ENCODE measurements at places on chromosomes 2 and 18. TPM values are rescaled to one million over a fixed set of nuclear protein-coding genes. Genes with fewer than 3 reads are reported as not detected.

- no peak for DNase-seq
These were observed 143.7 kb downstream of the ATL2 start for GRCh38 chr2:38233231-38233983.

GRCh38 chr2:221203125-221203524 lies 369.0 kb downstream of the EPHA4 start:
- no peak for DNase-seq

The WDR75 gene
- total RNA-seq, result 34.0 TPM

- no peak for DNase-seq
These were observed 35.7 kb upstream of the ACTR3 start for GRCh38 chr2:113854208-113854607.

- no peak for DNase-seq
These were observed 3.4 kb downstream of the FBLN7 start for GRCh38 chr2:112141626-112142007.

- no peak for DNase-seq
These were observed 69.7 kb downstream of the EPHA4 start for GRCh38 chr2:221502270-221503010.

GRCh38 chr2:32772638-32773447 lies 145.0 kb downstream of the TTC27 start:
- DNase-seq, result no peak

The DYNAP gene
- total RNA-seq, result not detected

- DNase-seq, result no peak
These were observed 254.2 kb downstream of the SETBP1 start for GRCh38 chr18:44934901-44935300.

DNA sequence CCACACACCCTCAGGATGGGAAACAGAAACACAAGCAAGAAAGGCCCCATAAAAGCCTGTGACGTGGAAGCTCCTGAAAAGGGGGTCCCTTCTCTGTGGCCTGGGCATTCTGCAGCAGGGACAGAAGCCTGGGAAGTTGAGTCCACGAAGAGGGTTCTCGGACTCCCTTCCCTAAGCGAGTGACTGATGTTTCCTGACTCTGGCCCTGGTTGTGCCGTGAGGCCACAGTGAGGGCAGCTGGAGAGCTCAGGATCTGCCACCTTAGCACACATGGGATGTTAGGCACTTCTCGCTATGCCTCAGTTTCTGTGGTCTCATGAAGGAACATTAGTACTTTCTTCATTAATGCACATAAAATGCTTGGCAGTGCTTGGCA lies 87.2 kb upstream of the ZFP36L2 start:
- no peak for DNase-seq

GRCh38 chr2:170344663-170345346 lies 166.9 kb downstream of the MYO3B start:
- no peak for DNase-seq

DNA sequence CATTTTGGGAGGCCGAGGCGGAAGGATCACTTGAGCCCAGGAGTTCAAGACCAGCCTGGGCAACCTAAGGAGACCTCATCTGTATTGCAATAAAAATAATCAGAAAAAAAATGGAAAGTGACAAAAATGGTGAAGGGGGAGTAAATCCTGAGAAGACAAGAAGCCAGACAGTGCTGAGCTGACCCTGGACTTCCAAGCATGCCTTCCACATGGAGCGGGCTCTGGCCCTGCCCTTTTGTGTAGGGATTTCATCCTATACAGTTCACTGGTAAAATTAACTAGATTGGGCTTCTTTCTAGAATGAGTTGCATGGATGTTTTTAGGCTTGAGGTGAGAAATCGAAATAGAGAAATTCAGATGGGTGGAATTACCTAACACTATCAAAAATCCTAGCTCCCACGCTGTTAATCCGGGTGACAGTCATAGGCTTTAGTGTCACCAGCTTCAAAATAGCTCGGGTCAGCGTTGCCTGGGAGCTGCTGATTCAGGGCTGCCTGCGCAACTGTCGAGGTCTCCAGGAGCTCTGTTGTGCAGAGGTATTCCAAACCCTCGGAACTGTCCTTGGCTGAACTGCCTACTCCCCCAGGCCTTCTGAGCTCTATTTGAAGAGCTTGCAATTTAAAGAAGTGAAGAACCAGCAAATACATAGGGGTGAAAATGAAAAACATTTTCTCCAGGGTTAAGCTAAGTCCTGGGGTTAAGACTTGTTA lies 21.5 kb upstream of the ZNF532 start:
- no peak for DNase-seq

The SCG2 gene
- 0.19 TPM for total RNA-seq

- no peak for DNase-seq
These were observed 11.4 kb upstream of the RAB31 start for GRCh38 chr18:9696701-9697100.

The TMEM87B gene
- 25.2 TPM for total RNA-seq

The CFAP65 gene
- total RNA-seq, result not detected

The DLGAP1 gene
- total RNA-seq, result 4.2 TPM

- no peak for DNase-seq
These were observed 123.8 kb upstream of the FSHR start for GRCh38 chr2:49278141-49278540.

DNA sequence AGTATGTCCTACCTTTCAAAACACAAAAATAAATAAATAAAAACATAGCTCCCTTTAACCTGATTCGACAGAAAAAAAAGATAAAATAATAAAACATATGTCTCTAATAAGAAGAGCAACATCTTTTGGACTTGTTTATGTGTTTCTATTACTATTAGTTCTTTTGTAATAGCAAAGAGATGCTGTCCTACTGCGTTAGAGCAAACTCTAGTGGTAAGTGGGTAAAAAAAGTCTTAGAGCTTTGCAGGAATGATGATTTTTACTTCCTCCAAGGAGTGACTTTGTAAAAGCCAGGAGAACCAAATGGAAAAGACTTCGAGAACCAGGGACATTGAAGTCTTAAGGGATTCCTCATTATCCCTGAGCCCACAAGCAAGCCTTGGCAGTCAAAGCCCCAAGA lies 450.1 kb downstream of the METTL4 start:
- DNase-seq, result no peak

DNA sequence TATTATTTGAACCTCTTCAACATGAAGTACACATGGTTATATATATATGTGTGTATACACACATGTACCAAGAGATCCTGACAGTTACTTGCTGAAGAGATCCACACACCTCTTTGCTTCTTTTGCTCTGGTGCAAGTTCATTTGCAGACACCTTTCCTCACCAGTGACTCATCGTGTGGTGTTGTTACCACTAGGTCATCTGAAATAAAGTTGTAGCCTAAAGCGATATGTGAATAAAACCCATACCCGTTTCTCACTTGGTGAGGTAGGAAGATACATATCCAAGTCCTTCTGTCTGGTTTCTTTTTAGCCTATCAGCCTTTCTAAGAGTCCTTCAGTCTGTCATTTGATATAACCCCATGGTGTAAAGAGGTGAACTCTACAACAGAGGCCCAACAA lies 379.4 kb upstream of the RAB12 start:
- DNase-seq, result no peak

The MEP1B gene
- 0.42 TPM for total RNA-seq

The COL3A1 gene
- 351 TPM for total RNA-seq

- DNase-seq, result no peak
These were observed 549.0 kb upstream of the SLC8A1 start for GRCh38 chr2:41000906-41001305.

DNA sequence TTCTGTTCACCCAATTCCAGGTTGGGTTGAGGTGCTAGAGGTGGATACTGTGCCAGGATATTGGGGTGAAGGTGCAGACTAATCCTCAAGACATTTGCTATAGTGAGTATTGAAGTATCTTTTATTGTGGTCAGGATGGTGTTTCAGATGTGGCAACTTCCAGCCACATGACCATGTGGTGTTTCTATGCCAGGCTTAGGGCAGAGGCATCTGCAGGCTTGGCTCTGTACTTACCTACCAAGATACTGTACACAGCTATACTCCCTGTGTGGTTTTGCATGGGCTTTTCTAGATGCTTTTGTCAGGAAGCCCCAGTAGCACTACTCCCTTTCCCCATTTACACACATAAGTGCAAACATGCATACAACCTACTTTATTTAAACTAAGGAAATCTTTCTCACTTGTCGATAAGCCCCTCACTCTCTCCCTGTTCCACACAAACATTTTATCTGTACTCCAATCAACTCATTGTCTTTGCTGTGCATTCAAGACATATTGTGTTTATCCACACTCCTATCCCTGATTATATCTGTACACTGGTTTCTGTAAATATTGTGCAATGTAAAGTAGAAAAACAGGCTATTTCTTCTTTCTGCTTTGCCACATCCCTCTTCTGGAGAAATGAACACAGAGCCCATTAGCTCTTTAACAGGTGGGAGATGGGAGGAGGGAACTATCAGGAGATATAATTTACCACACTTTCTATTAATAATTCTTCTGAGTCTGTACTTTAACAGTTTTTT lies 12.3 kb downstream of the ARL6IP6 start:
- DNase-seq, result no peak

The HOXD8 gene
- 13.3 TPM for total RNA-seq

- DNase-seq, result no peak
These were observed 55.7 kb downstream of the KLHL14 start for GRCh38 chr18:32717126-32717525.

- no peak for DNase-seq
These were observed 62.2 kb downstream of the GALNT14 start for GRCh38 chr2:31075941-31076590.

GRCh38 chr2:66901344-66901743 lies 466.4 kb downstream of the MEIS1 start:
- no peak for DNase-seq

DNA sequence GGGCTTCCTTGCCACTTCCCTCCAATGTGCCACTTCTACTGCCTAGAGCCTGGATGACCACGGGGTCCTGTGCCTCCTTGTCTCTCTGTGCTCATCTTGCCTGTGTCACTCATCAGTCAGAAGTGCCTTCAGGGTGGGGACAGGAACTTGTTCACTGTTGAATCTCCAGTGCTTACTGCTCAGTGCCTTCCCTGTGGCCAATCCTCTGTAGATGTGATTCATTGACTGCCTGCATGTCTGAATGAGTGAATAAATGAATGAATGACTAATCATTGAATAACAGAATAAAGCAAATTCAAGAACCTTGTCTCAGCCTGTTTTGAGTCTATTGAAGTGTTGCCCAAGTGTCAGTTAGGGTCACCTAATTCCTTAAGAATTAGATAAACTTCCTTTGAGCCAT lies 42.3 kb upstream of the FAM136A start:
- no peak for DNase-seq

- no peak for DNase-seq
These were observed 330.0 kb upstream of the POU3F3 start for GRCh38 chr2:104523921-104524320.

The TMEM247 gene
- not detected for total RNA-seq

GRCh38 chr2:234966340-234966739 lies 14.5 kb downstream of the SH3BP4 start:
- no peak for DNase-seq

DNA sequence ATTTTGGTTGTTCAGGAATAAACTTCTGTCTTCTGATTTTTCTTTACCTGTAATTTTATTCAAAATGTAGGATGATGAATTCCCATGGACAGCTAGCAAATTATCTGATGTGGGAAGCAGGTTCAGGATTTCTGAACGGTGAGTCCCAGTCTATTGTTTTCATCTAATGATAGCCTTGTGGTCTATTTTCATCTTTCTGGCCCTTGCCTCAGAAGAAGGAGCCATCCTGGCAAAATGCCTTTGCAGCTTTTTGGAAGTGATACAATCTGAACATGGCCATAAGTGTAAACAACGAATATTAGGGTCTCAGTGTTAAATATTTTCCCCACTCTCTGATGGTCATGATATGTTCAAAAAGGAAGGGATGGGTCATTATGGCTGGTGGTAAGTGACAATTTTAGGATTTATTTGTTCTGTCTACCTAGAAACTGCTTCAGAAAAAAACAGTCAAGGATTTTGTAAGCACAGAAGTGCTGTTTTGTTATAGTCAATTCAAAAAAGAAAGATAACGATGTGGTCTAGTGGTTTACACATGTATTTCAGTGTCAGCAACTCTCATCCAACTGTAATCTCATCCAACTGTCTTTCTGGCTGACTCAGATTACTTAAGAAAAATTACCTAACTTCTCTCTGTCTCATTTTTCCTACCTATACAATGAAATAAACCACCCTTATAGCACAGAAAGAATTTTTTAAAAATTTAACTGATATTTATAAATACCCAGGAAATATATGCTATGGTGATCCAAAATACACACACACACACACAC lies 272.6 kb upstream of the ERBB4 start:
- no peak for DNase-seq

The GPR45 gene
- not detected for total RNA-seq

DNA sequence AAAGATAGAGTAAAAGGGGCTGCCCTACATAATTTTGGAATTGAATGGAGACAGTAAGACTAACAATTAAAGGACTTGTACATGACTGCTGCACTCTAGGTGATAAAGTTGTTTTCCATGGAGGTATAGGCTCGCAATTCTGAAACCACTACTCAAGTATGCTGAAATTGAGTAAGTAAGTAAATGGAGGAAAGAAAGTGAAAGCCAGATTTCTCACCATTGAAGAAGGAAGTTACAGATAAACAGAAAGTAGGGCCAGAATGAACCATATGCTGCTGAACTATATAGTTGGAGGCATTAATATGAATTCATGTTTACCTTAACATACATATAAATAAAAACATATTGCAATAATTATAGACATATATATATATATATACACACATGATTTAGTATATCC lies 225.7 kb upstream of the ST6GAL2 start:
- DNase-seq, result no peak

The ANKRD29 gene
- 11.9 TPM for total RNA-seq

DNA sequence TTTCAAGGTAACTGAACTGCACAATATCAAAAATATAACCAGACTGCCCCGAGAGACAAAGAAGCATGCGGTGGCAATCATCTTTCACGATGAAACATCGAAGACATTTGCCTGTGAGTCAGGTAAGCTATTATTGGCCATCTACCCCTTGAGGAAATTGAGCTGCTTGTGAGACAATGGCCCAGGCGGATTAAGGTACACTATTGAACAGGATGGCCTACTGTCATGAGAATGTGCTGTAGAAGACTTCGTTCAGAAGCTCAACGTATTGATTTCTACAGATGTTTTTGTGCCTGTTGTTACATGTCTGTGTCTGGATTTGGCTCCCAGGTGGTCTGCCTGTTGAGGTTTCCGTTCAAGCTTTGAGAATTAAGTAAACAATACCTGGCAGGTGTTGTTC lies 198.7 kb downstream of the DOK6 start:
- DNase-seq, result no peak

The MATN3 gene
- 1.2 TPM for total RNA-seq

The TUBA3E gene
- not detected for total RNA-seq

DNA sequence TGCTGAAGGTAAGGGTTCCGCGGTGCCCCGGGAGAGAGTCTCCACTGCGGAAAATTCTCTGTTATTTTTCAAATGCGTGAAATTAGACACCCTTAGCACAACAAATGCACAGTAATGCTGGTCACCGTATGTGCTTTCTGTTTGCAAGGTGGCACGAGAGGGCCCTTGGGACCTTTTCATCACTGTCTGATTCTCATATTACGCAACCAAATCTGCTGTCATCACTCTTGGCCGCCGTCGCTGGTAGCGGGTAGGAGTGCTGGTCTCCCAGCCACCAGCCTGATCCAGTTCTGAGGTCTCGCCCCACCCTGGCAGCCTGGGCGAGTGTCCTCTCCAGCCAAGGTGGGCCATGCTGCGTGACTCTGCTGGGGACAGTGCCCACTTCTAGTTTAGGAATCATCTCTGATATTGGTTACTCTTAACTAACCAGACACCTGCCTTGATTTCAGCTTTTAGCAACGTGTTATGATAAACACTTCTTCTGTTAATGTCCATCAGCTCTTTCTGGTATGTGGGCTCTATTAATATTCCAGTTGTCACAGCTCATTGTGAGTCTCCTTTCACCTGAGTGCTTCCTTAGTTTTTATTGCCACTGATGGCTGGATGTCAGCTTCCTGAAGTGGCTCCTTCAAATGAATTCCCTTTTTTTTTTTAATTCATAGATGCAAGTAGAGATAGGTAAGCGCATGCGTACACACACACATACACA lies 199.4 kb downstream of the GBX2 start:
- peak; percentile 55 for DNase-seq
